Gastrocnemius medialis (tissue), 4 donors: ENCODE measurements at places on chromosomes 5 and 9. TPM values are rescaled to one million over a fixed set of nuclear protein-coding genes. Genes with fewer than 3 reads are reported as not detected.

GRCh38 chr5:133056891-133057290 is 5.1 kb downstream of the HSPA4 start:
- no peak for DNase-seq

DNA sequence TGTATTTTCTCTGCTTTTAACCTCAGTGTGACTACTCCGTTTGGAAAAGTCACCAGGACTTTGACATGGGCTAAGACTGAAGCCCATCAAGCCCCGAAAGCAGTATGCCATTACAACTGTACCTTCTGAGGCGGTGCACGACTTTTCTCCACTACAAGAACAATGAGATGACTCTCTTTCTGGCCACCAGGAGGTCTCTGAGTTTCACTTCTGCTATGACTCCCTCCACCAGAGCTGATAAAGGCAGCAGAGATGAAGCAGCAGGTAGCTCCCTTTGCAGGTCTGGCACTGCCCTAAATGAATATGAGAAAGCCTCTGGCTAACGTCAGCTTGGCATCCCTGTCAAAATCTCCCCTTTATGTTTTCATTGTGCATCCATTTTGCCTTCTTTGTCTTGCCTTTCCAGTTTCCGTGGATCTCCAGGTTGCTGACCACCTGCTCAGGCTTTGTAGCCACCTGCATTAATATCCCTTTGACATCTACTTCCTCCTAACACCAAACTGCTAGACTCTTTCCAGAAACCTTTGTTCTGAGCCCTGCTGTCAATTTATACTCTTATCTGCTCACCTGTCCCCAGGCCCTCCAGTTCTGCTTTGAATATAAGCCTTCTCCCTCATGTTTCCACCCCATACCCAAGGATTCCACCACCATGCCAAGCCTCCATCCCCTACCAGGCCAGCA is 221.7 kb downstream of the ZNF608 start:
- DNase-seq = no peak

- DNase-seq = no peak
Measured at GRCh38 chr5:179923436-179923835, 15.7 kb upstream of the TBC1D9B start.

DNA sequence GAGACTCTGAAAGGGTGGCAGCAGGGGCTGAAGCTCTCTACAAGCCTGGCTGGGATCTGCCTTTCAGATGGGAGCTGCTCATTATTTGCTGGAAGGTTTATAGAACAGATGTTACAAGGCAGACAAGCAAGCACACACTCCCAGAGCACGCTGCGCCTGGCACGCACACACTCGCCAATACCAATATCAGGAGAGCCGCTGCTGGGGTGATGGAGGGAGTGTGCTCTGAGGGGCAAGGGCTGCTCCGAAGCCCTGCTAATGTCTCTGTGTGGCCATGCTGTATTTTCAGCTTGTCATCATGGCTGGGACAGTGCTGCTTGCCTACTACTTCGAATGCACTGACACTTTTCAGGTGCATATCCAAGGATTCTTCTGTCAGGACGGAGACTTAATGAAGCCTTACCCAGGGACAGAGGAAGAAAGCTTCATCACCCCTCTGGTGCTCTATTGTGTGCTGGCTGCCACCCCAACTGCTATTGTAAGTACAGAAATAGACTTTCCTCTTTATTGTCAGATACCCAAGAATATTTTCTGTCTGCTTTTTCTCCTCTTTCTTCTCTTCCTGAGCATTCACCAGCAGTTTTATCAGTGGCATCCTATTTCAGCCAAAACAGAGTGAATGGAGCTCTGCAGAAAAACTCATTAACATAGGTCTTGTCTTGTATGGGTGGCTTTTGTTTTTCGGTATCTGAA is 115.1 kb downstream of the BAAT start:
- no peak for DNase-seq

The EGFLAM gene
- 19.2 TPM for total RNA-seq

The IL13 gene
- not detected for total RNA-seq

The PCDHB10 gene
- total RNA-seq = 0.61 TPM
